ENCODE measurements at places on chromosomes 12 and 14.

- no peak for DNase-seq
Observed at GRCh38 chr12:27193854-27194544, 50.1 kb upstream of the STK38L start.

- no peak for DNase-seq
Observed at GRCh38 chr12:86711731-86712130, 455.5 kb upstream of the MGAT4C start.

DNA sequence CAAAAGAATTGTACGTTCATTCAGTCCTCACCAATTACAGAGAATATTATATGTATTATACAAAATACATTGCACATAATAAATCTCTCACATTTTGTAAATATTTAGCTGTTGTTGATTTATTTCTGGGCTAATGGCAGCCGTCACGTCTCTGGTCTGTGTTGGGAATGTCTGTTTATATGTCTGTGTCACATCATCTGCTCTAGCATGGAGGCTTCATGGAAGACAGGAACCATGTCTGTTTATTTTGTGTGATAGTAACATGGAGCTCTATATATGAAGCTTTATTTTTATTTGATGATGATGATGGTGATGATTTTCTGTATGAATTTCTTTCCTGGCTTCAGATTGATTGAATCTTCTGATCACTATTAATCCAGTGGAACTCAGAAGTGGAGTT lies 138.4 kb downstream of the RAD51B start:
- DNase-seq, result no peak

- no peak for DNase-seq
Observed at GRCh38 chr14:65789363-65789762, 376.8 kb downstream of the FUT8 start.

GRCh38 chr14:103155010-103155409 lies 31.7 kb downstream of the TNFAIP2 start:
- no peak for DNase-seq

DNA sequence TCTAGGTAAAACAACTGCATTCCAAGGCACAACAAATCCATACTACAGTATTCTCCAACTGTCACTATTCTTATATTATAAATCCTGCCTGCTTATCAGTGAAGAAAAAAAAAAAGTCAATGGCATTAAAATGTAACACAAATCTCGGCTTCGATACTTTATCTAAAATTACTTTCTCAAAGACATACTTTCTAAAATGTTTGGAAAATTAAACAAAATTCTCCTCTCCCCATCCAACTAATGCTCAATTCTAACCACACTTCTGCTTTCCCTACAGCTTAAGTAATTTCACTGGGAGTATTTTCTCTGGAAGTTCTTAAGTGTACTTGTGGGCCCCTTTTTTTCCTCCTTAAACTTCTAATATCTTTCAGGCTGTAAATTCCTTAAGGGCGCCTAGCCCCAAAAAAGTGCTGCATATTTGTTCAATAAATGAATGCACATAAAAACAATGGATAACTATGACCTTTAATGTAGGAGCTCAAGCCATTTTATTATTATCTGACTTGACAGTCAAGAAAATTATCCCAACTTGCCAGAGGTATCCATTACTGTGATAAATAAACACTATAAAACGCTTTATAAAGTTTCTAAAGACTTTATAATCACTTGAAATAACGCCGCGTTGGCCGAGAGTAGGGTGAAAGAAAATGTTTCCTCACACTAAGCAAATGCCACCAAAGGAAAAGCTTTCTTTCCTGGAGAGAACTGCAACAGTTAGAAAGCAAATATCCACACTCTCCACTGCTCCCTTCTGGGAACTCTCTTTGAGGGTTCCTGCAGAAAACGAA lies 977 bp downstream of the HEATR5A start:
- DNase-seq, result no peak

DNA sequence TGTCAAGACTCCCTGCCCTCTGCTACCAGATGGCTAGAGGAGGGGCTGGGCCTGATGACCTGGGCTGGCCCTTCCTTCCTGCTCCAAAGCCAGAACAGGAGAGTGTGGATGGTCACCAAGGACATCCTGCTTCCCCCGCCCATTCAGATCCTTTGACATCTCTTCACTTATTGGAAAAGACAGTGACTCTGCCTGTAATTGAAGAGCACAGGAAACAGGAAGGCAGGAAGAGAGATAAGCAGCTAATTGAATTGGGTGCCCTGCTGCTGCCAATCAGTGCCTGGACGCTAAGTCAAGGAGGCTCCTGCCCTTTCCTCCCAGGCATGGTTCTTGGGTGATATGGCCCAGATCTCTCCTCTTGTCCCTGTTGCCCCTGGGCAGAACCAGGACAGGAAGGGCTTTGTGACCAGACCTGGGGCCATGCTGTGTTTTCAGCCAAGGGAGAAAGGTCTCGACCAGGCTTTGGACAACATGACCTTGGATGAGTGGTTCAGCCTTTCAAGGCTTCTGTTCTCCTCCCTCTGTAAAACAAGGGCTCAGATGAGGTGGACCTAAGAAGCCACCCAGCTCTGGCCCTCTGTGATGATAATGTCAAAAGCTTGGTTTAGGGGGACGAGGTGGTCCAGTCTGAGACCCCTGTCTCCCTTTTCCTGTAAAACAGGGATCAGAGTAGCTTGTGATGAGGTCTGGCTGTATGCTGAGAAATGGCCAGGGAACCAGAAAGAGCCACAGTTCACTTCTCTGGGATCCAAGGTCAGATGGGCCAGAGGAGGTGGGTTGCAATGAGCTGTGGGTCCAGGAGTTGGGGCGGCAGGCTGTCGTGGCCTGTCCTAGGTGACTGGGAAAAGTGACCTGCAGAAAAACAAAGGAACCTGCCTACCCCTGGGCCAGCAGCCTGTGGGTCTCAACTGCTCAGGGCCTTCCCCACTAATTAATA lies 38.8 kb downstream of the FAM222A start:
- DNase-seq, result no peak

DNA sequence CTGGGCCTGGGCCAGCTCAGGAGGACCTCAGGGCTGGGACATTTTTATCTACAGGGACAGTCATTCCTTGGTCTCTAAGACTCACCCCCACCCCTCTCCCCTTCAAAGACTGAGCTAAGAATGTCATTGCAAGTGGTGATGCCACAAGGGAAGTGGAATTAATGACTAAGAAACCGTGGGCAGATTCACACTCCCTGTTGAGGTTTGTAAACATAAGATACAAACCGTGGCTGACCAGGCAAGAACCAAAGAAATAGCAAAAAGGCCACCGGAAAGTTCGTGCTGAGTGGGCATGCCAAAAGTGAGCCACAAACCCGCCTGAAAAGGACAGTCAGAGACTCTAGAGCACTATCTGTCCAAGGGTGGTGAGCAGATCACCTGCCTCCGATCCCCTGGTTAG lies 25.7 kb downstream of the NUAK1 start:
- no peak for DNase-seq

- DNase-seq, result no peak
Observed at GRCh38 chr12:108237272-108237671, 101.8 kb downstream of the CMKLR1 start.

- no peak for DNase-seq
Observed at GRCh38 chr12:50157259-50157658, 9.9 kb downstream of the CERS5 start.

DNA sequence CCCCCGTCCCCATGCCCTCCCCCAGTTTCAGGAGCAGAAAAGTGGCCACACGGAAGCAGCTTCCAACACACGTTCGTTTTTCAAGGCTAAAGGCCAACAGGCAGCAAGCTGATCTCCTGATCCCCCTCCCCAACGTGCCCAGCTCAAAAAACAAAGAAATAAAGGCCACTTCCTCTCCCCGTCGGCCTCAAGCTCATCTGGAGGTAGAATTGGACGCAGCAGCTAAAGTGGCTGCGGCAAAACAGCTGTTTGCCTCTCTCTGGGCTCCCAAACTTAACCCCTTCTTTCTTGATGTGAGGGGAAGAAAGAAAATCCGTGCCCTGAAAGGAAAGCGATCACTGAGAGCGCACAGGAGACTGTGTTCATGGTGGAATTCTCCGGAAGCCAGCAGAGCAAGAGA lies 66.3 kb downstream of the SCARB1 start:
- DNase-seq, result no peak

GRCh38 chr12:104596898-104597843 lies 140.4 kb downstream of the CHST11 start:
- no peak for DNase-seq

GRCh38 chr12:28988325-28988704 lies 160.8 kb upstream of the FAR2 start:
- no peak for DNase-seq

DNA sequence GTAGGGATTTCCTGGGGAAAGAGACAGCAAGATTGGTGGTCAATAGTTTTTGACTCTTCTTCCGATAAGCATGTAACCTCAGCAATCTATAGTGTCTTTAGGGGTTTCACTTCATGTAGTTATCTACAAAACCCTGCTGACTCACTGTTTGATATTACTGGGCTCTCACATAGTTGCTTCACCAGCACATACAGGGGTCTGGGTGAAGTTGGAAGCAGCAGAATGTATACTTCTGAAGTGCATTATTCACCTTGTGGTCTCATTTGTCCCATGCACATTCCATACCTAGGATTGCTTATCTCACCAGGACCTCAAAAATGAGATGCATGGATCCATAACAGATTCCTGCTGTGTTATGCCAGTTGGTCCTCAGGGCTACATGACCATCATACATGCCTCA lies 280.0 kb downstream of the LRIG3 start:
- no peak for DNase-seq

GRCh38 chr12:127165567-127166392 lies 1101.2 kb upstream of the TMEM132C start:
- DNase-seq, result peak; percentile 86

GRCh38 chr12:92341065-92341668 lies 195.5 kb upstream of the BTG1 start:
- DNase-seq, result no peak

GRCh38 chr12:55717011-55718007 lies 1.5 kb downstream of the BLOC1S1 start:
- no peak for DNase-seq

DNA sequence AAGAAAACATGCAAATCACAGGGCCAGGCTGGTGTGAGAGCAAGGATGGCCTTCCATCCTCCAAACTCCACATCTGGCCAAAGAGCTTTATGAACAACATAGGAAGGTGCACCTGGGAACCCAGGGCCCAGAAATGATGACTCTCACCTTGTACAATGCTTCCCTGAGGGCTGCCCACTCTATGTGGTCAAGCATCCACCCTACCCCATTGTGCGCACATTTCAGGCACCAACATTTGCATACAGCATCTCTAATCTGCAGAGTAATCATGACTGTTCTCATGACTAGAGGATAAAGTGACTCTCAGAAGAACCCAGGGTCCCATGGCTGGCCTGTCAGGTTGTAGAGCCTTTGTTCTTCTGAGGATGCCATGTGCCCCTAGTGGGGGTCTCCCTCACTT lies 57.2 kb upstream of the NTF3 start:
- no peak for DNase-seq

GRCh38 chr12:82682851-82683261 lies 3.9 kb upstream of the TMTC2 start:
- DNase-seq, result no peak

- no peak for DNase-seq
Observed at GRCh38 chr12:3033539-3033867, 43.7 kb upstream of the TSPAN9 start.

Data from CD4-positive, alpha-beta T cell treated with Interleukin-12 subunit alpha and Interleukin-12 subunit beta, for 1 hour (primary cell).